ENCODE measurements at places on chromosomes 4 and X.

DNA sequence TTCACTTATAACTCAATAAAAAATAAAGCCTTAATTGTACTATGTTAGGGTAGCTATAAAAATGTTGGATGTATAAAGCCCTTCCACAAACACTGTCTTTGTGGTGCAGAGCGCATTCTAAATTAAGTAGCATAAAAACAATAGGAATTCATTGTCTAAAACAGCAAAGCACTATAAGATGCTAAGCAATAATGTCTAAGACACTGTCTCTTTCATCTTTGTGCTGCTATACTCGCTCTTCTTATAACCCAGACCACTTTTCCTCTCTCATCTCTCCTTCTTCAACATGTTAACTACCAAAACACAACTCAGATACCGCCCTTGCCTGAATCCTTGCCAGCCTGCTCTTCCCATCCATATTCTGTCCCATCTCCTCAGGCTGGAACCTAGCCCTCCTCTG, 170.0 kb downstream of the CENPC start:
- DNase-seq = no peak

DNA sequence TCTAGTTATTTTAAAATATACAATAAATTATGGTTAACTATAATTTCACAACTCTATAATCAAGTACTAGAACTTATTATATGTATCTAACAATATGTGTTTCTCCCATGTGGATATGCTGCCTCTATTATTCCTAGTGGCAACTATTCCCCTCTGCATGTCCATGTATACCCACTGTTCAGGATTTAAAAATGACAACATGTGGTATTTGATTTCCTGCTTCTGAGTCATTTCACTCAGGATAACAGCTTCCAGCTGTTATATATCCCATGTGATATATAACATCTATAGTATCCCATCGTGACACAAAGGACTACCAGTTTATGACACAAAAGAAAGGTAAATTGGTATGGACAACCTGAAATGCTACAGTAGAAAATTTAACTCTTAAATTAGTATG, 167.4 kb upstream of the TACR3 start:
- no peak for DNase-seq

- DNase-seq = no peak
Measured at GRCh38 chrX:40504801-40505605, 75.8 kb upstream of the ATP6AP2 start.

GRCh38 chrX:8738588-8739189, 6.8 kb upstream of the ANOS1 start:
- no peak for DNase-seq

GRCh38 chr4:180710628-180711337, 1532.4 kb upstream of the TENM3 start:
- DNase-seq = no peak

DNA sequence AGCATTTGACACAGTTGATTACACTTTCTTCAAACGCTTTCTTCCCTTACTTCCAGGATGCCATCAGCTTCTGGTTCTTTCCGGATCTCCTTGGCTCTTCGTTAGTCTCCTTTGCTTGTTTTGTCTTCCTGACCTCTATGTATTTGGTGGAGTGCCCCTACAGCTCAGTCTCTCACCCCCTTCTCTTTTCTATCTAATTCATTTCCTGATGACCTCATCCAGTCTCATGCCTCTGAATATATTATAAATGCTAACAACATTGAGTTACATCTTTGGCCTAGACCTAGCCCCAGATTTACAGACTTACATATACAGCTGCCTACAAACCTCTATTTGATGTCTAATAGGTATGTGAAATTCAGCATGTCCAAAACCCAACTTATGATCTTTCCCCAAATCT, 16.5 kb upstream of the LEF1 start:
- DNase-seq = no peak

GRCh38 chrX:123990169-123990568, 28.7 kb downstream of the STAG2 start:
- no peak for DNase-seq

GRCh38 chr4:11456401-11456800, 27.7 kb upstream of the HS3ST1 start:
- DNase-seq = no peak
